ENCODE measurements at places on chromosomes 16 and 17. TPM values are rescaled to one million over a fixed set of nuclear protein-coding genes. Genes with fewer than 3 reads are reported as not detected.

TSNAXIP1 gene
- total RNA-seq = 0.95 TPM

MC1R gene
- total RNA-seq = 4.0 TPM

DHRS7C gene
- total RNA-seq = not detected

TRIM72 gene
- not detected for total RNA-seq

SLC5A11 gene
- not detected for total RNA-seq

CASKIN2 gene
- 34.6 TPM for total RNA-seq

Data from endothelial cell of umbilical vein (primary cell).